ENCODE measurements at places on chromosomes 4 and X.

DNA sequence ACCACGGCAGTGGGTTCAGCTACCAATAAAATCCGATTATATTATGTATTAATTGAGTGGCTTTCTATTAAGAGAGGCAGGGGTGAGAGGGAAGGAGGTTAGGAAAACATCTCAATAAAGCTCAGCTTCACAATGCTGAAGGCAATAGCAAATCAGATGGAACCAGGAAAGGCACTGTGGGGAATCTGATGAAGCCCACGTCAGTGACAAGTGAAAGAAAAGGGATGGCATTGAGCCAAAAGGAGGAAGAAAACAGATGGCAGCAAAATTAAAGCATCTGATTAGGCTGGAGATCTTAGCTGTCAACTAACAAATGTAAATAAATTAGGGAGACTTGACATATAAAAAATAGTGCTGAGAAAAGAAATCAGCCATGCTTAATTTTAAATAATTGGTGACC is 180.9 kb downstream of the RASL11B start:
- DNase-seq: no peak

- DNase-seq: no peak
These were observed 1303.6 kb downstream of the FAM133A start for GRCh38 chrX:94977562-94977961.

- DNase-seq: no peak
These were observed 641.6 kb downstream of the ADGRL3 start for GRCh38 chr4:61841714-61842113.

DNA sequence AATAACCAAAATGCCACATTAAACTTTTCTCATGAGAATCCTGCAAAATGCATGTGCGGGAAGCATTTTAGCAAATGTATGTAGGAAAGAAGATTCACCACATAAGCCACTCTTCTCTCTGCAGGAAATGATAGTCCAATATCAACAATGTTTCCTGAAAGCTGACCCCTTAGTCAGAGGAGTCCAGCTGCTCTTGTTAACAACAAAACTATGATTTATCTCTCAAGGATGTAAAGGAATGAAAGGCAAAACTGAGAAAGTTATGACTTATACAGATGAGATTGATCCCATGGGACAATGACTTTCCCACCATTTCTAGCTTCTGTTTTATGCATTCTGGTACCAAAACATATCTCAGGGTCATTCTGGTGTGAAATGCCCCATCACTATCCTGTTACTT is 125.0 kb upstream of the EDNRA start:
- no peak for DNase-seq

GRCh38 chr4:106454581-106454980 is 86.0 kb upstream of the GIMD1 start:
- no peak for DNase-seq

DNA sequence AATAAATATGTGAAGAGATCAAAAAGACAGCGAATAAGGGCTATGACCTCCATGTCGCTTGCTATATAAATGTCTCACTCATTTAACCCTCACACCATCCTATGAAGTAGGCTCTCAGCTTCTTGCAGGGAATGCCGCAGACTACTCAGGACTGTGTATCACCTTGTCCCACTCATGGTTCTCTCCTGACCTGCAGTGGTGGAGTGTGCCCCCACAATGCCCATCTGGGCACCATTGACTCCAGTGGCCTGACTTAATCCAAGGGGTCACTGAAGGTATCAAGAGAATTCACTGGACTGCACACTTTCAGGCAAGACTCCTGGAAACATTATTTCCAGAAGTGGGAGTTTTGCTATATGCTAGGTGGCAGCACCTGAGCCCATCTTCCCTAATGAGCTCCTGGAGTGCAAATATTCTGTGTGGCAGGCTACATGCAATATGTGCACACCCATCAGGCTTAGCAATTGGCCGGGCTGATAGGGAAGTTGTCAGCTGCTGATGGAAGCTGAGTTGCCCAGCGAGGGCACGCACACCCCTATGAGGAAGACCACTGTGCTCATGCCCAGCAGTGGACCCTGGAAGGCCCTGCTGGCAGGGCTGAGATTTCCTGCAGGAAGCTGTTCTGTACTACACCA is 8.2 kb upstream of the EFNB1 start:
- DNase-seq: no peak

DNA sequence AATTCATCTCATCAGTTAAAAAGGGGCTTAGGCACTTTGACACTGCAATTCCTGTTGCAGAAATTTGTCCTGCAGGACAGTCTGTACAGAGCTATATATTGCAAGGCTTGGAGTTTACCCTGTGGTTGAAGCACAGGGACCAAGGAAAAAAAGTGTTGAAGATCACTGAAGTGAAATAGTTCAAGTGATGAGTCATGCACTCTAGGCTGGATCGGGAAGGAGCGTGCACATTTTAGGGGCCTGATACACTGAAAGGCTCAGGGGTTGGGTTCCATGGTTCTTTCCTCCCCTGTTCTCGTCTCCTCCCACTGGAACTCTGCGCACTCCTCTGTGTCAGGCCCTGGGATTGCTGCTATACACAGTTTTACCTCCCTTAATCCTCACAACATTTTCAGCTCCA is 104.9 kb upstream of the ARMCX2 start:
- no peak for DNase-seq

DNA sequence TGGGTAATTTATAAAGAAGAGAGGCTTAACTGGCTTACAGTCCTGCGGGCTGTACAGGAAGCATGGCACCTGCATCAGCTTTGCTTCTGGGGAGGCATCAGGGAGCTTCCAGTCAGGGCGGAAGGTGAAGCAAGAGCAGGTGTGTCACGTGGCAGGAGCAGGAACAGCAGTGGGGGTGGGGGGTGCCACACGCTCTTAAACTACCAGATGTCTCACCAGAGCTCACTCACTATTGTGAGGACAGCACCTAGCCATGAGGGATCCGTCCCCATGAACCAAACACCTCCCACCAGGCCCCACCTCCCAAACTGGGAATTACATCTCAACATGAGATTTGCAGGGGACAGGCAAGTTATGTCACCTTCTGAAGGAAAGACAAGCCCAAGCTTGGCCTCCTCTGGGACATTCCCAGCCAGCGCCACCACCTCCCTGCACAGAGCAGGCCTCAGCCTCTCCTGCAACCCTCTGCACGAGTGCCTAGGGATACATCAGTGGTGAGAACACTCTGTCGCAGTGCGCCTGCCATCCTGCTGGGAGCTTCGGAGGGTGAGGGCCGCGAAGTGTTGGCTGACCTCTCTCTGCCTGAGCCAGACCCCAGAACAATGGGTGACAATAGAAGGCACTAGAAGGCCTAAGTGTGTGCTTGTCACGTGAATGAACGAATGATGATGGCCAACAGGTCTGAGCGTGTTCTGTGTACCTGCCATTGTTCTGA is 244.3 kb downstream of the EVC2 start:
- no peak for DNase-seq

DNA sequence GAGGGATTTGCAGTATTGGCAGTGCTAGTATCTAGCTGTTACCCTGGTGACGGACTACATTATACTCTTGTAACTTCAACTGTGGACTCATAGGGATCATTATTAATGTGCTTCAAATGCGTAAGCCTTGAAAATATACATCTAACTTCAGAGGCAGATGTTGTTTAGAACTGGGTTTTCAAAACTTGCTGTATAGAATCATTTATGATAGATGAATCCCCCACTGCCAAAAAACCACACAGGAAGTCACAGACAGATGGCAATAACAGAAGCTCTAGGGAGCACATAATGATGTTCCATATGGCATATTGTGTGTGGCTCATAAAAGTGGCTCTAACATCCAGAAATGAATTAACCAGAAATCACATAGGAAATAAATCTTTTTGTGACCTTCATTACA is 62.3 kb upstream of the RELL1 start:
- no peak for DNase-seq

GRCh38 chr4:101009471-101009870 is 337.9 kb downstream of the PPP3CA start:
- no peak for DNase-seq

- no peak for DNase-seq
These were observed 163.9 kb upstream of the GEMIN8 start for GRCh38 chrX:14193547-14193946.

- DNase-seq: no peak
These were observed 21.4 kb upstream of the FAAH2 start for GRCh38 chrX:57265126-57265525.

DNA sequence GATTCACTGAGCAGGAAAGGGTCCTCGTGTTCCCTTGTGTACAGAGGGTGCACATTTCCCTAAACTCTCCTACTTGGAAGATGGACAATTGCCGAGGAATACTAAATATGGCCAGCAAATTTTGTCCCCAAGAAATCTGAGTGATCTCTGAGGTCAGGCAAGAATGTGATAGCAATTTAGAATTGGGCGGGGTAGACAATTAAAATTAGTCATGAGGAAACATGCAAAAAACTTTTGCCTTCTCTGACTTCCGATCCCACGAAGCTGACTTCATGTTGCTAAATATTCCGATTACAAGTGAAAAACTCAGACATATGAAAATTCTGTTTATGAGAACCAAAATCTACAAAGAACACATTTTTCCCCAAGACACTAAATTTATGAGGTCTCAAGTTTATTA is 453.9 kb upstream of the ZFP42 start:
- DNase-seq: no peak

DNA sequence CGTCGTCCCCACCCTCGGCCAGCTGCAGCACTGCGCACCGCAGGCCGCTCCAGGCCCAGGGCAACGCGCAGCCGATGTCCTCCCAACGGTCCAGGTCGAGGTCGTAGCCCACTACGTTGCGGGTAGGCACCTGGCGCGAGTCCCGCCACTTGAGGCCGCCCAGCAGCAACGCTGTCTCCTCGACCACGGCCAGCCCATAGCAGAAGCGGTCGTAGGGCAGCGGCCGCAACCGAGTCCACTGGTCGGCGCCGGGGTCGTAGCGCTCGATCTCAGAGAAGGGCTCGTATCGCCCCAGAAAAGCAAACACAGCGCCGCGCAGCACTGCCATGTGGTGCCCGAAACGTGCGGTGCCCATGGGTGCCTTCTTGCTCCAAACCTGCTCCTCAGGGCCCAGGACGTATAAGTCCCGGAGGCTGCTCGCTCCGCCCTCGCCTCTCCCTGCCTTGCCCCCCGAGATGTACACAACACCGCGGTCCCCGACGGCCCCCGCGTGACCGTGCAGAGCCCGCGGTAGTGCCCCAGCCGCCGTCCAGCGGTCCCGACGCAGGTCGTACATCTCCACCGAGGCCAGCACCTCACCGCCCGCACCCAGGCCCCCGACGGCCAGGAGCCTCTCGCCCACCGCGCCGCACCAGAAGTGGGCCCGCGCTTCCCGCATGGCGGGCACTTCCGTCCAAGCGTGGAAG is 2.1 kb downstream of the KLHL34 start:
- no peak for DNase-seq

DNA sequence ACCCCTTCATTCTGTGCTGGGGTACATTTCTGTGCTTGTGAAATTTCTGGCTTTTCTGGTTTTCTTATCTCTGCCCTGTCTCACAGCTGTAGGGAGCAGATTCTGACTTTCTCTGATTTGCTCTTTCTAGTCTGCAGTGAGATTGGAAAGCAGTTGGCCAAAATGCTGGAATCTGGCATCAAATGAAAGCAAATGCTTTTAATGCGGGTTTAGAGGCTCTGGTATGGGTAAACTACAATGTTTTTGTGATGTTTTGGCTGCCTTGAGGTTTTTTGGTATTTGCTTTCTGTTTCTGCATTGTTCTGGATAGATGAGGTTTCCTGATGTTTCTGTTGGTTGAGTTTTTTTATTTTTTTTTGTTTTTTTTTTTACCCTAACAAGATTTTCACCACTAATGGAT is 23.8 kb downstream of the SMIM20 start:
- no peak for DNase-seq

- no peak for DNase-seq
These were observed 112.5 kb downstream of the MAPK10 start for GRCh38 chr4:86247320-86247719.

DNA sequence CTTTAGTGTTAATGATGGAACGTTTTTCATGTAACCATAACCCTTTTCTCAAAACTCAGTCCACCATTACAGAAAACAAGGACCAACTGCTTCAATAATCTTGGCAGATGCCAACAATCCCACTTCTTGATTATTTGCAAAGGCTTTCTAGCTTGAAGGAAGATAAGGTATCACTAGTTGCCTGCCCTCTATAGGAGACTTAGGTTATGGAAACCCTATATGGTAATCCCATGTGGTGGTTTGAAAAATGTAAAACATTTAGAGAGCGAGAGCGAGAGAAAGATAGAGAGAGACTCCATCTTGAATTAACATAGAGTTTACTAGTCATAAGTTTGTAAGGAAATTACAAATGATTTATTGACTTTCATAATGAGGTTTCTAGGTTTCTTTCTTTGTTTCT is 1627.5 kb upstream of the TENM3 start:
- DNase-seq: no peak

GRCh38 chr4:24551492-24552289 is 32.7 kb downstream of the DHX15 start:
- no peak for DNase-seq

DNA sequence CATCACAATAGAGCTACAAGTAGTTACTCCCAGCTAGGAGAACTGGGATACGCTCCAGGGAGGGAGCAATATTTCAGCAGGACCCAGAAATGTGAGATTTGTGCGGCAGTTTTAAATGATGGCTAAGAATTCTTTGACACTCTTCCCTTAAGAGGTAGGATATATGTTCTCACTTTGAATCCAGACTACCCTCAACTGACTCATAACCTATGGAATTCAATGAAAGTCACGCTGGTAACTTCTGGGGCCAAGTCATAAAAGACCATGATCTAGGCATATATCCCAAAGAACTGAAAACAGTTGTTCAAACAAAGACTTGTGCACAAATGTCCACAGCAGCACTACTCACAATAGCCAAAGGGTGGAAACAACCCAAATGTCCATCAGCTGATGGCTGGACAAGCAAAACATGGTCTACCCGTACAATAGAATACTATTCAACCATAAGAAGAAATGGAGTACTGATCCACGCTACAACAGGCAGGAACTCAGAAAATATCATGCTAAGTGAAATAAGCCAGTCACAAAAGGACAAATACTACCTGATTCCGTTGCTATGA is 10.5 kb downstream of the CD99L2 start:
- DNase-seq: no peak

Data from renal pelvis (tissue), 12 donors.